ENCODE measurements at places on chromosomes 13 and 19. TPM values are rescaled to one million over a fixed set of nuclear protein-coding genes. Genes with fewer than 3 reads are reported as not detected.
A peak's percentile ranks its signal among the peaks of the same experiment; 100 is the strongest.

- no peak for DNase-seq
Measured at GRCh38 chr13:76971851-76972829, 19.7 kb upstream of the CLN5 start.

DNA sequence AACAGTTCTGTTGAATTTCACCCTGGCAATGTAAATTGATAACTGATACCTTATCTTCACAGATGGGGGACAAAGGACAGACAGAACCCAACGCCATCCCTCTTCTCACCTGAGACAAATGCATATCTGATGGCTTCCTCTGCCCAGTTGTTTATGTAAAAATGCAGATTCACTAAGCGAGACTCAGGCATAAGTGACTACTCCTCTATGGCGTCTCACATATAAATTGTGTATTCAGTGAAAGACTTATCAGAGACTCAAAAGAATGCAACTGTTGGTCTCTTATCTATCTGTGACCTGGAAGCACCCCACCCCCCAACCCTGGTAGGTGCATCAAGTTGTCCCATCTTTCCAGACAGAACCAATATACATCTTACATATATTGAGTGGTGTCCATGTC lies 13.3 kb upstream of the CALM3 start:
- no peak for DNase-seq

GRCh38 chr13:36096461-36097416 lies 34.4 kb downstream of the DCLK1 start:
- no peak for DNase-seq

DNA sequence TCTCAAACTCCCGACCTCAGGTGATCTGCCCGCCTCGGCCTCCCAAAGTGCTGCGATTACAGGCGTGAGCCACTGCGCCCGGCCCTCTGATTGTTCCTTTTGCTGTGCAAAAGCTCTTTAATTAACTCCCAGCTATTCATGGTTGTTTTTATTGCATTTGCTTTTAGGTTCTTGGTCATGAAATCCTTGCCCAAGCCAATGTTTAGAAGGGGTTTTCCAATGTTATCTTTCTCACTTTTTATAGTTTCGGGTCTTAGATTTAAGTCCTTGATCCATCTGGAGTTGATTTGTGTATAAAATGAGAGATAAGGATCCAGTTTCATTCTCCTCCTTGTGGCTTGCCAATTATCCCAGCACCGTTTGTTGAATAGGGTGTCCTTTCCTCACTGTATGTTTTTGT lies 19.2 kb upstream of the GRTP1 start:
- DNase-seq = no peak

The ZNF700 gene
- 22.7 TPM for polyA plus RNA-seq

DNA sequence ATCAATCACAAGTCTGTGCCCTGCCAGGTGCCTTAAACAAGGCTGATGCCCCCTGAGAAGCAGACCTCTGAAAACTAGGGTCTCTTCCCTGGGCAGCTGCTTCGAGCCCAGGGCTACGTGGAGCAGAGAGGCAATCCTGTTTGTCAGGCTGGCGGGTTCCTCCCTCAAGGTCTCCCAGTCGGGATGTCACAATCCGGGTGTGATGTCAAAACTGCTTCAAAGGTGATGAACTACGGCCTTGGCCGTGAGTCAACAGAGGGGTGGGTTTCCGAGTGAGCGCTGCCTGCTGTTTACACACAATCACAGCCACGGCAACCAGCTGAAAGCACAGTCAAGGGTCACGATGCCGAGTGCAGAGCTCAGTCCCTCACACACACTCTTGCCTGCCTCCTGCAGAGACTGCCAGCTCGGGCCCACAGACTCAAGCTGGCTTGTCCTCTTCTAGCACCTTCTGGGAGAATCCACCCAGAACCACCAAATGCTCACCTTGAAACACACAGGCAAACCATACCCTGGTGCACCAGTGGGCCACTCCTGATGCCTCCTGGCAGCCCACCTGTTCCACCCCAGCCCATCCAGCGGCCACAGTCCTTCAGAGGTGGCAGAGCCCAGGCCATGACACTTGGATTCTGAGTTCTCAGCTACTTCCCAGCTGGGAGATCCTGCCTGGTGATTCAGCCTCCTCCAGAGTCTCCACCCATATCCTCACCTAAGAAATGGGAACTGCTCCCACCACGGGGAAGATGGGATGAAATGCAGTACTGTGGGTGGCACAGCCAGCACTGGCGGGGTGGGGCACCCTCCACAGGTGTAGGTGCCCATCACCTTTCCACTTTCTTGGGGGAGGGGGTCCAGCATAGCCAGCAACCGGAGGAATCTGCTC lies 6.8 kb downstream of the ELL start:
- peak; percentile 96 for DNase-seq

GRCh38 chr13:76226941-76227340 lies 590.8 kb downstream of the LMO7 start:
- DNase-seq = peak; percentile 11

- DNase-seq = no peak
Measured at GRCh38 chr13:91058066-91058465, 289.4 kb upstream of the MIR17HG start.

DNA sequence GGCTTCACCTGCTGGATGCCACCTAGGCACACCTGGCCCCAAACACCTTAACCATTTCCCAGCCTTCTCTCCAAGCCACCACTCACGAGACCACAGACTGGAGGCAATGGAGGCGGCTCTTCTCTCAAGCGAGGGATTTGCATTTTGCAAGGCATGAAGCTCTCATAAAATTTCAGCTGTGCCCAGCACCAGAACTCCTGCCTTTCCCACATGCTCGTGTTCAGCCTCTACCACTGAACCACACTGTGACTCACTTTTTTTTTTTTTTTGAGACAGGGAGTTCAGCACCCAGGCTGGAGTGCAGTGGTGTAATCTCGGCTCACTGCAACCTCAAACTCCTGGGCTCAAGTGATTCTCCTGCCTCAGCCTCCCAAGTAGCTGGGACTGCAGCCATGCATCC lies 10.6 kb downstream of the NANOS3 start:
- no peak for DNase-seq

DNA sequence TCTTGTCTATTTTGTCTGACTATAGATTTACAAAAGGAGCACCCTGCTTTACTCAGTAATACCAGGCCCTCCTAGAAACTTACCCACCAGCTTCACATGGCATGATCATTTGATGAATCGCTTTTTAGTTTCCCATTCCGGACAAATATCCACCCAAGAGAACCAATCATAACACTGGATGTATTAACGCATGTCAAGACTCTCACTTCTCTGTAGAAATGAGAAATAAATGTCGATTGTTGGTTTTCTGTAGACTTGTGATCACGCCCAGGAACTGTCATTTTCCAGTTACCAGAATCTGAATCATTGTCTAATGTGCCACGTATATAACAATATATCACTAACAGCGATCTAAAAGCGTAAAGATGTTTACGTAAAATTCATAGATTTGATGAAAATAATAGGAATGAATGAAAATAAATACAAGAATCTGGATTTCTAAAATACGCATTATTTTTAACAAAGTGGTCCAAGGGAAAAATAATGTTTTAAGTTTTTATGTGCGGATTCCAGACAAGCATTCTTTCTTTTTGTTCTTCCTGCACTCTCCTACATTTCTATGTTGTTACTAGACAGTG lies 14.0 kb downstream of the CDX2 start:
- peak; percentile 52 for DNase-seq

DNA sequence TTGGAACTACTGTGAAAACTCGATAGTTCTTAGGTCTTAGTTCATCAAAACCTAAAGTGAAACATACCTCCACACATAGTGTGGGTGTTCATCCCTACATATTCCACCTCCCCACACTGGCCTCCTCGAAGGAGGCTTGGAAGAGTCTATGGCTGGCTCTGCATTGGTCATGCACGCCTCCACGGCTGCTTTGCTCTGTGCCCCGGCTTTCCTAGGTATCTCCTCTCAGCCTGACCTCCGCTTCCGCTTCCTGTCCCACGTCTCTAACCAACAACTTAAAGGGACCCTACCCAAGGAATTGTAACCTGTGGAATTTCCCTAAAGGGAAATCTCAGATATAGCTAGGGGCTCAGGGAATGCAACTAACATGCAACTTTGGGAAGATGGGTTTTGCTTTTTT lies 79.7 kb upstream of the MBNL2 start:
- DNase-seq = peak; percentile 51

The MEGF8 gene
- polyA plus RNA-seq = 23.9 TPM

- peak; percentile 88 for DNase-seq
Measured at GRCh38 chr19:35643255-35644205, 2.0 kb downstream of the ETV2 start.

DNA sequence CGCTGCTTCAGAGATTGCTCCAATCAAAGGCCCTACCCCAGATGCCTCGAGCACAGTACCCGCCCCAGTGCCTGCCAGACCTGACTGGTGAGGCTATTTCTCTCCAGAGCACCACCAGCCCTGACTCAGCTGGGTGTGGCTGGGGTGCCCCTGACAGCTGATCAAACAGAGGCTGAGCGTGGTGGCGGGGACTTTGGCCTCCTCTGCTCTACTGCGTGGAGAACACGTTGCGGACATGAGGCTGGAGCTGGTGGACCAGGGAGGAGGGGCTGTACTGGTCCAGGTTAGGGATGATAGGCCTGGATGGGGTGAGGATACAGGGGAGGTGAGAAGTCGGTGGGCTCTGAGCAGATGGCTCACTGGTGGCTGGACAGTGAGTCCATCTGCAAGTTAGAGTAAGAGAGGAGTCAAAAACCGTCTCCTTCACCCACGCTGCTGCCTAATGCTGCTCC lies 3.5 kb upstream of the DOCK6 start:
- DNase-seq = peak; percentile 99

GRCh38 chr13:41970918-41971317 lies 10.0 kb upstream of the VWA8 start:
- DNase-seq = no peak

DNA sequence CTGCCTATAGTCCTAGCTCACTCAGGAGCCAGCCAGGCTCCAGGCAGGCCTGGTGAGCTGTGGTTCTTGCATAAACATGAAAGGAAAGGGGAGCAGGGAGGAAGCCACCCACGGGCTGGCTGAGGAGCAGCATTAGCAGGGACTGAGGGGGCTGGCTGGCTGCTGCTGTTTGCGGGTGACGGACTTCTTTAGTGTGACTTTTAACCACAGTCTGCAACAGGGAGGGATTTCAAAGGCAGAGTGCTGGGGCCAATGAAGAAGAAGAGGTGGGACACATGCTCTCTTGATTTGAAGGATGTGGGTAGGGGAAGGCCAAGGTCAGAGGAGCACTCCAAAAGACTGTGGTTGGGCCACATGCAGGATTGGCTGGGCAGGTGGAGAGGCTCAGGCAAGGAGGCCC lies 223.0 kb downstream of the DNAJC15 start:
- DNase-seq = no peak

DNA sequence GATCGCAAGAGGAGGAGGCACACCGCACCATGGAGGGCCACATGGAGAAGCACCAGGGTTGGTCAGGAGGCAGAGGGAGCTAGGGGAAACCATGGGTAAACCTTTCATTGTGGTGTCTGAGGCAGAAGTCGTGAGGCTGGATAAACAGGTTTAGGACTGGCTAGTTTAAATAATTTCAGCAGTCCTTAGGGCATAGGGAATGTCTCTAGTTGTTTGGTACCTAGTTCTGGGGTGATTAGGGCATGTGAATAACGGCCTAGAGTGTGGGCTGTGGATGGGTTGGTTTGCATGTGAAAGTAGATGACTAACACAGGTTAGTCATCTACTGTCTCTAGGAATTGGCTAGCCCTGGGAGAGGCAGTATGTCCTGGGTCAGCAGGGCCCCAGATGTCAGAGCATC lies 102.3 kb downstream of the STOML3 start:
- no peak for DNase-seq

- DNase-seq = no peak
Measured at GRCh38 chr19:21269813-21270212, 59.4 kb downstream of the ZNF708 start.

- peak; percentile 6 for DNase-seq
Measured at GRCh38 chr13:34942732-34943435, 814 bp downstream of the NBEA start.

The TSC22D1 gene
- polyA plus RNA-seq = 172 TPM

DNA sequence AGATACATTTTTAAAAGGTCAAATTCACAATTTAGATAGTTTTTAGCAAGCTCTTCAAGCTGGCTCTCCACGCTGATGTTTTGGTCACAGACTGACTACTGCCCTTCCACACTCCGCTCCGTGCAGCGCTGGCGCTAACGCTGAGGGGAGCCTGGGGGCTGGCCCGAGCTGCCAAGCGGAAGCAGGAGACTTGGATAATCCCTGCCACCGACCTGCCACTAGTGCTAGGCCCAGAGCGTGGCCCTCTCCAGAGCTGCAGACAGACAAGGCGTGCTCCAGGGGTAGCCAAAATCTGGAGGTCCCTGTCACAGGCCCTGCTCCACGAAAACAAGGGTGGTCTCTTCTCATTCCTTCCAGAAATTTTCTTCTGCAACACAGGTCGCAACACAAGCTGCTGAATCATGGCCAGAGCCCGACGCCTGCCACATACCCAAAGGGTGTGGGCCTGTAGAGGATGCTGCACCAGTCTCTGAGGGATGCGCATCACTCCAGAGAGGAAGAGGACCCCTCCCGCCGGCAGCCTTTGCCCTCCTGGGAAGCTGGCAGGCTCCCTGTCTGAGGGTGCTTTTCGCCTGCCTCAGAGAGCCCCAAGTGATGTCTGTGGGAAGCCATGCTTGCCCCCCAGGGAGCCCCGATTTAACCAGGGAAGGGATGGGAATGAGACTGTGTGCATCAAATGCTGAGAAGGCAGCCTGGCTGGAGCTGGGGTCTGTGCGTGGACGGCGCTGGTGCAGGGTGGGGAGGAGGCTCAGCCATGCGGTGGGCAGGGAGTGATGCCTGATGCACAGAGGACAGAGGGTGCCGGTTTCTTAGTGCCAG lies 21.6 kb downstream of the CAPS start:
- DNase-seq = no peak

The URAD gene
- 47.1 TPM for polyA plus RNA-seq

DNA sequence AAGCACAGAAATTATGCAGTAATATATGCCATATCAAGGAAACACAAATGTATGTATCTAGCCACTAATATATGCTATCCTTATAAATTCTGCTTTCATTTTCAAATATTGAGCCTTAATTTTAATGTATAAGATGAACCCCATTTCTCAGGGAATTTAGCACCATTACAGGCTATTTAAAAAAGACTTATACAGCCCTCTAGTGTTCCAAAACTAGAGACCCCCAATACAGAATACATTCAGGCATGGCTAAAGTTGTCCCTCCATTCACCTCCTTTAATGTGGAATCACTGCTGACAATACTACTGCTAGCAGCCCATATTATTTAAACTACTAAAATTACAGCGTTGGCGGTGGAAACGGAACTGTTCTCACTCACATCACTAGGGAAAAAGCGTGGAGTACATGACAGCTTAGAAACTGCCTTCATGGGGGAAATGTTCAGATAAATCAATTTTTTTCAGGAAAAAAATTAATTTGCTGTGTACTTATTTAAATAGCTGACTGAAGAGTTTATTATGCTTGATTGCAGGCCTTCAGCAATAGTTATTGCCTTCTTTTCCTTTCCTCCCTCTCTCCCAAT lies 541.0 kb downstream of the PCDH9 start:
- no peak for DNase-seq

- DNase-seq = no peak
Measured at GRCh38 chr13:74324338-74324737, 190.1 kb upstream of the KLF12 start.

Data from large intestine (tissue), 12 donors.